Cardiac fibroblast (primary cell): ENCODE measurements at places on chromosomes 6 and 20.

- DNase-seq, result no peak
Measured at GRCh38 chr6:25057111-25057905, 121.5 kb upstream of the RIPOR2 start.

- DNase-seq, result no peak
Measured at GRCh38 chr20:23273776-23274175, 76.8 kb upstream of the NXT1 start.

GRCh38 chr6:149111556-149112115, 205.9 kb upstream of the TAB2 start:
- DNase-seq, result no peak

DNA sequence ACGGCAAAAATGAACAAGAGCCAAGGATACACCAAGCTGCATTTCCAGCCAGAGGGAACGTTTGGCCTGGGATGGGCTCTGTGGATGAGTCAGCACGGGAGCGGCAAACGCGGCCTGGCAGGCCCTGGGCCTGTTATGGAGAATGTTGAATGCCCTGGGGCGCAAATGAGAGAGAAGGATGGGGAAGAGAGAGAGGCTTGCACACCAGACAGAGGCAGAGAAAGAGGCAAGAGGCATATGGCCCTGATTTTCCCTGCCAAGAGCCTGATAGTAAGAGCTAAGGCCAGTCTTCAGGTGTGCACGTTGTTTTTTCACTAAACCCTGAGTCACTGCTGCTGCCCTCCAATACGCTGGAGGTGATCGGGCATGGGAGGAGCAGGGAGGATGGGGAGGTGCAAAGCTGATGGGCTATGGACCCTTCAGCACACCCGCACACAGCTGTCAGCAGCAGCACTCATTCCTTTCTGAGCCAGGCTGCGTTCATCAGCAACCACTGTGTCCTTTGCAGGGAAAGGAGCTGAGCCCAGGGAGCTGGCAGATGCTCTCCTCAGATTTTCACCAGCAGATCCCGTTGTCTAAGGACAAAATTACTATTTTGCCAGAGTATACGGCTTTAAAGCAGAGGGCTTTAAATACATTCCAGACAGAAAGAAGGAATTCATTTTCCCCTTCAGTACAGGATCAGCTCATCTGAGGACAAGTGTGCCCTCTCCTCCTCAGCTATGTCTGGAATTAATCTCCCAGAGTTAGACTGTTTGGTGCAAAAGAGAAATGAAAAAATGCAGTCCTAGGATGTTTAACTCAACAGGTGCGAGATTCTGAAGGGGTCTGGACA, 61.7 kb upstream of the SLC22A23 start:
- peak; percentile 75 for DNase-seq

GRCh38 chr6:156777577-156778453, 637 bp downstream of the ARID1B start:
- DNase-seq, result peak; percentile 58

- no peak for DNase-seq
Measured at GRCh38 chr20:48382304-48382703, 445.5 kb downstream of the PREX1 start.
